ENCODE measurements at places on chromosomes 5 and 9.

DNA sequence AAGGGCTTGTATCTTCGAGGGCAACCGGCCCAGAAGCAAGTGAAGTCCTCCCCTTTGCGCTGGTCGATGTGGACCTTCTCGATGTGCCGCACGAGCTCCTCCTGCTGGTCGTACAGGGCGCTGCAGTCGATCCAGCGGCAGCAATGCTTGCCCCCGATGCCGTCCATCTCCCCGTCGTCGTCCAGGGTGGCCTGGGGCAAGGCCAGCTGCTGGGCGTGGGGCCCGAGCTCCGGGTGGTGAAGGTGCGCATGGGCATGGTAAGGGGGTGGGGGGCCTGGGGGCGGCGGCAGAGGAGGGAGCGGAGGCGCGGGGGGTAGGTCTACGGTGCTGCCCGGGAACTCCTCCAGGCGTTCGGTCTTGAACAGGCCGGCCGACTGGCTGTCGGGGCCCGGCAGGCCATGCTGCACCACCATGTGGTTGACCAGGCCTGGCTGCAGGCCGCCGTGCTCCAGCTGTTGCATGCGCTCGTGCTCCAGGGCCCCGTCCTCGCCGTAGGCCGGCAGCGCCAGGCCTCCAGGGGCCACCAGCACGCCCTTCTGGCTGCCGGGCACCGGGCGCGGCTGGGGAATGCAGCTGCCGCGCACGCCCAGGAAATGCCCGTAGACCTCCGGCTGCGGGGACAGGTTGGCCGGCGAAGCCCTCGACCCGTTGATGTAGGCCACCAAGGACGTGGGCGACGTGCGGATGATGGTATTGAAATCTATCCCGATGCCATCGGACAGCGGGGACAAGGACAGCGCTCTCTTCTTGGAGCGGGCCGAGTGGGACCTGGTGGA is 181.8 kb downstream of the GLIS3 start:
- no peak for DNase-seq

GRCh38 chr5:73938938-73939320 is 312.9 kb downstream of the ARHGEF28 start:
- DNase-seq = no peak

GRCh38 chr9:98899408-98900056 is 44.2 kb upstream of the COL15A1 start:
- DNase-seq = no peak

DNA sequence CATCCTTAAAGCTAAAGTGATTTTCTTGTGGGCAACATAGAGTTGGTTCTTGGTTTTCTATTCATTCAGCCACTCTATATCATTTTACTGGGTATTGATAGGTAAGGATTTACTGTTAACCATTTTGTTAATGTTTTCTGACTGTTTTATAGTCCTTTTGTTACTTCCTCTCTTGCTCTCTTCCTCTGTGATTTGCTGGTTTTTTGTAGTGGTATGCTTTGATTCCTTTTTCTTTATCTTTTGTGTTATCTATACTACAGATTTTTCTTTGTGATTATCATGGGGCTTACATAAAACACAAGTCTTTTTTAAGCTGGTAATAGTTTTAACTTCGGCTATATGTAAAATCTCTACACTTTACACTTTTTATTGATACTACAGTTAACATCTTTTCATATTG is 43.3 kb downstream of the CREBRF start:
- DNase-seq = no peak

- DNase-seq = no peak
These were observed 175.3 kb downstream of the ERCC6L2 start for GRCh38 chr9:96050861-96051155.

DNA sequence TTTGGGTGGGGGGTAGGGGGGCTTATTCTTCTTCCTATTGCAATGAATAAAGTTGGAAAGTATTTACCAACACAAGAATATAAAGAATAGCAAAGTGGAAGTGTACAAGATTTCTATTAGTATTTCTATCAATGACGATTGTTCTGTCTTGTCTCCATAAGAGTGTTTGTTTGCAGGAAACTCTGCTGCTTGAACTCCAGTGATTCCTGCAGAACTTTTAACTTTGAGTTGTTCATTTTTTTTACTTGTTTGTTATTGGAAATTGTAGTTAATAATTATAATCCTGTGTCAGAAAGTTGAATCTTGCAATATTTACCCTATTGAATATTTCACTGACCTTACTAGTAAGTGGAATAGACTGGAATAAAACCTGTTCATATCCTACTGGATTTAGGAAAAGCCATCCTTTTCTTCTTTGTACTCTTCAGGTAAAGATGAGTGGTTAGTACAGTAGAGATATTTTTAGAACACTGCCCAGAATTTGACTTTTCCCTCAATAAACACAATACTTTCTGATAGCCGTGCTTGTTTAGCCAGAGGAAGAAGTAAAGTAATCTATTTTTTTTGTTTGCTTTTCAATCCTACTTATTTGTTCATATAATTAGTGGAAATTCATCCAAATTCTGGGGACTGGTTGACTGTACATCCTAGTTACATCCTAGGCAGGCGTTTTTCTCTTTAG is 340.4 kb downstream of the TENT4A start:
- no peak for DNase-seq

- DNase-seq = no peak
These were observed 431.2 kb downstream of the AGTPBP1 start for GRCh38 chr9:85310573-85310972.

DNA sequence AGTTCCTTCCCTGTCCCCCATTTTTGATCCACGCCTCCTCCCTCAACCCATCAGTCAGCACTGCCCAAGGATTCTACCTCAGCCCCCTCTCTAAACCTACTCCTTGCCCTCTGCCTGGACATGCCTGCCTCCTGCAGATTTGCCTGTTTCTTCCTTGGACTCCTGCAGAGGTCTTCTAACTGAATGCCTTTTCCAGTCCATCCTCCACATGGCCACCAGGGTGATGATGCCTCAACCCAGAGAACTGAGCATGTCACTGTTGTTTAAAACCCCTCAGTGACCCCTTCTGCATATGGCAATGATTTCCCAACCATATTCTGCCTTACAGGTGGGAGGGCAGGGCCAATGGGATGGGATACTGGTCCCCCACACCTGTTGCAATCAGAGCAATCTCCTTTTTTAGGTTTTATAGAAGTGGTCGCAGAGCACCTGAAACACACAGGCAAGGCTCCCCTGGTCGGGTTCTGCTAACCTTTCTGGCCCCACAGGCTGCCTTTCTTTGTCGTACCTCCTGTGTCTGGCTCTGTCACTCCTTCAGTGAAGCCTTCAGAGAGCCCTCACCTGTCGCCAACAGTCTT is 9.3 kb downstream of the PHYKPL start:
- no peak for DNase-seq

GRCh38 chr5:4901924-4902323 is 238.2 kb upstream of the ADAMTS16 start:
- no peak for DNase-seq

DNA sequence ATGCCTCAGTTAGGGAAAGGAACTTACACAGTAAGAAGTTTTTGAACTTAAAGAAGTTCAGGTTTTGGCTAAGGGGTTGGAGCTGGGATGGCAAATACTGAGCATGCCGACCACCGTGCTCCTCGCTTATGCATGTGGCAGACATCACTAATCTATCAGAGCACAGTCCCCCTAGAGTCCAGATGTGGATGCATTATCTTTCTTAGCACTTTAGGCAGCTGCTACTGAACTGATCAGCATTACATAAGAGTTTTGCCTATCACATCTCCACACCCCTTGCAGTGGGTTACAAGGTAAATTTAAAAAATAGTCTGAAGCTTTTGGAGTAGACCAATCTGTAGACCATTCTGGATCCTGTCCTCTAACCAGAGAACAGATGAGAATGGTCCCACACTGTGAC is 22.4 kb downstream of the MACIR start:
- DNase-seq = no peak

- DNase-seq = peak; percentile 17
These were observed 596 bp upstream of the ADAMTS6 start for GRCh38 chr5:65482296-65482735.

GRCh38 chr9:96604004-96604319 is 15.7 kb downstream of the CDC14B start:
- no peak for DNase-seq

- DNase-seq = no peak
These were observed 286.8 kb downstream of the ARHGAP26 start for GRCh38 chr5:143056792-143057579.

DNA sequence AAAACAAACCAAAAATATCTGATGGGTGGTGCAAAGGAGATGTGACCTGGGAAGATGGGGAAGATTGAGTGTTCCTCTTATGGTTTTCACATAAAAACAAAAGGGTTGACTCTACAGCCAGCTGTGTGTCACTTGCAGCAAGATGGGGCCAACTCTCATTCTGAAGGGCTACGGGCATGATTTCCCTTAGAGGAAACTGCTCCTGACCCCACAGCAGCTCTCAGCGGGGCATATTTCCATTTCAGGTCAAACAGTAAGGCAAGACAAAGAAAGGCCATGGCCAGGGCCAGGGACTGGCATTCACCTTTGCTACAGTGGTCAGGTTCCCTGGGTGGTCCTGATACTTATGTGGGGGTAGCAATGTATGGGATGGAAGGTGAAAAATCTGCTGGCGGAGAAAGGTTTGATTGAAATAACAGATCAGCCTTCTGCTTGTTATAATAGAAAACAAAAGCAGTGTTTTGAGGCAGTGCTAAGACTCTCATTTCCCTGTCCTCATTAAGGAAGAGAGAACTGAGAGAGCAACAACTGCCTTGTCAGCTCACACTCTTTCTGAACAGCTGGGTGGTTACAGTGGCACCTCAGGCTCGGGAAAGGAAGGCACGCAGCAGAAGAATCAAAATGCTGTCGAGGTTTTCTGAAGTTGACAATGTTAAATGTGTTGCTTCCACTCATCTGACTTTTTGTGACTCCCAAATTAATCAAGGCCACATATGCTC is 120.7 kb upstream of the PCA3 start:
- no peak for DNase-seq

- no peak for DNase-seq
These were observed 280.0 kb upstream of the MAP3K1 start for GRCh38 chr5:56535347-56535746.

GRCh38 chr5:52846182-52846842 is 58.6 kb downstream of the ITGA1 start:
- no peak for DNase-seq

DNA sequence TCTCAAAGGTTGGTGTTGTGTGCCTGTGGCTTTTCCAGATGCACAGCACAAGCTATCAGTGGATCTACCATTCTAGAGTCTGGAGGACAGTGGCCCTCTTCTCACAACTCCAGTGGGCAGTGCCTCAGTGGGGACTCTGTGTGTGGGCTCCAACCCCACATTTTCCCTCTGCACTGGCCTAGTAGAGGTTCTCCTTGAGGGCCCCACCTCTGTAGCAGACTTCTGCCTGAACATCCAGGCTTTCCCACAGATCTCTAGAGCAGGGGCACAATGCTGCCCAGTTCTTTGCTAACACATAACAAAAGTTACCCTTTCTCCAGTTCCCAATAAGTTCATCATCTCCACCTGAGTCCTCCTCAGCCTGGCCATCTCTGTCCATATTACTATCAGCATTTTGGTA is 102.1 kb upstream of the ANKRD55 start:
- no peak for DNase-seq

DNA sequence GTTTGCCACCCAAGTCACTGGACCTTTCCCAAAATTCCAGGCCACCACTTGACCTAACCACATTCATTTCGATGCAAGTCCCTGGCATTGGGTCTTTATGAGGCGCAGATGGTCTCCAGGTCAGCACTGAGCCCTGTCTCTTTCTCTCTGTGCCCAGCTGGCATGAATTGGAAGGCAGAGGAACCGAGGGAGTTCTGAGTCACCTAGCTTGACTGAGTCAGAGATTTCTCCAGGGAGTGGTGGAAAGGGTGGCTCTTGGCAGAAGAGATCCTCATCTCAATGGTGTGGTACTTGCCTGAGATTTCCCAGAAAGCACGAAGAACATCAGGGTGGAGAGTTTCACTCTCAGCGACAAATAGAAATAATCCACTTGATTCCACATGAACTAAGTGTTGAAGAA is 43.8 kb downstream of the WDR36 start:
- no peak for DNase-seq

DNA sequence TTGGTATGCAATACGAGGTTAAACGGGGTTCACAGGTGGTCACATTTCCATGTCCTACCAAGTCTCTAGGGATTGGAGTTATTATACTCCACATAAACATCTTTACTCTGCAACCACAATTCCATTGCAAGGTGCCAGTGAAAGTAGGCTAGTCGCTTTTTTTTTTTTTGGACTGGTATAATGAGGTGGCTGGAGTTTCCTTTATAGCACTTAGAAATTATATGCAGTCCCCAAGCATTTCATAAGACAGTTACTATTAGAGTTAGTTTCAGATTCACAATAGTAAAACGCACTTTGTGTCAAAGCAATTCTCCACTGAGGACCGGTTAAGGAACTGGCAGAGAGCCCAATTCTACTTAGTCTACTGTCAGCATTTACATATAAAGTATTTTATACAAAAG is 1.4 kb downstream of the MEF2C start:
- no peak for DNase-seq

DNA sequence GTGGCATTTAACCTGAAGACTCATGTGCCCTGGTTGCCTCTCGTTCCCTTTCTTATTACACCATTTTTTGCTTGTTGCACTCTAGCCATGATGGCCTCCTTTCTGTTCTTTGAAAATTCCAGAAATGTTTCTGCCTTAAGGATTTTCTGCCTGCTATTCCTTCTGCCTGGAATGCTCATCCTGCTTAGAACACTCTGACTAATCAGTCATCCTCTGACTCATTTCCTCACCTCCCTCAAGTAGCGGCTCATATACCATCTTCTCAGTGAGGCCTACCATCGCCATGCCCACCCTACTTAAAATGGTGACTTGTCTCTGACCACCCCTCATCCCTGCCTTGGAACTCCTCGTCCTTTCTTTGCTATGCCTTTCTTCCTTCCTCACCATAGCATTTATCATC is 68.8 kb downstream of the KIF4B start:
- no peak for DNase-seq

GRCh38 chr9:35482071-35482470 is 7.8 kb upstream of the RUSC2 start:
- no peak for DNase-seq

- no peak for DNase-seq
These were observed 33.4 kb downstream of the TMEM252 start for GRCh38 chr9:68507130-68507805.

GRCh38 chr5:105952875-105953274 is 1717.9 kb downstream of the EFNA5 start:
- no peak for DNase-seq

DNA sequence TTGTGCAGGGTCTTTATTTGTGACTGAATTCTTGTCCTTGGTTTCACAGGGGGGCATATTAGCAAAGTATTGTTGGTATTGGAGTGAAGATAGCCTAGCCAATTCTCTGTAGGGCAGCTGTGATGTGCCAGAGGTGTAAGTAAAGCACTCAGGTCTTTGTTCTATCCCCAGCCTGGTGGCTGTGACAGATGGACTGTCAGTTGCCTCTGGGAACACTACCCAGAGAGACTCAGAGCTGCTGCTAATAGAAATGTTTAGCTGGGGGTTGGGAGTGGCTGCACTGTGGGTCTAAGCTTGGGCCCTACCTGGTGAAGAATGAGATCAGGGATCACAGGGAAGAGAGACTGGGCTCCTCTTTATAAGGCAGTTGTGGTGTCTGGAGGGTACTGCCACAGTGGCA is 1006.5 kb upstream of the TYRP1 start:
- DNase-seq = no peak
